ENCODE measurements at places on chromosomes 4 and X. TPM values are rescaled to one million over a fixed set of nuclear protein-coding genes. Genes with fewer than 3 reads are reported as not detected.

DNA sequence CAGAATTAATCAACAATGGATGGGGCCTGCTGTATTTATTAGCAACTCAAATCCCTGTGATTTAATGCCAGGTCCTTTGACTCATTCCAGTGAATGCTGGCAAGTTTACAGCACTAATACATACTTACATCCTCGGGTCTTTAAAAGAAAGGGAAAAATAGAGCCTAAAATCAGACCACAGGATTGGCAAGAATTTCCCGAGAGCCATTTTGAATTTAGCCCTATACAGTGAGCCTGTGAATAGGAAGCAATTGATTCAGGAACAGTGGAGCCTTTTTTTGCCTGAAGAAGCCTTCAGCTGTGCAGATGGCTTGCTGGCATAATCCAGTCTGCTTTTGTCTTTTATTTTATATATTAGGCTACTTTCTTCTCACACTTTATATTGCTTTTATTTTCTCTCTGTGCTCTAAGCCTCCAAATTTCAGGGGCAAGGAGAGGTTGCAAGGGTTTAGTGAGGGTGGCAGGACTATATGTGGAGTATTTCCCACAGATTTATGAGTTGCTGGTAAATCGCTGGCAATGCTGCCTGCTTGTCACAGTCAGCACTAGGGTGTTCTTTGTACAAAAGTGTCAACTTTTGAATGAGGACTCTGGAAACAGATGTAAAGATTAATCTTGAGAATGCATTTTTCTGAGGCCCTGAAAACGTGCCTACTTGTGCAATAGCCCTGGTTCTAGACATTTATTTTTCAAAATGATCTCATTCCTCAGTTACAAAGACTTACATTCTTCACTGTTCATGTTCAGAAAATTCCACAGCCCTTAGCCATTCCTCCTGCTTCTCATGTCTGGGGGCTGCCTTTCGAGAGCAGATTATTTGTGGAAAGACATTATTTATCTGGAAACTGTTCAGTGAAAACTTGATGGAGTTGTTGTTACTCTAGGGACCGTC is 303.5 kb downstream of the SPRY1 start:
- DNase-seq, result no peak

DNA sequence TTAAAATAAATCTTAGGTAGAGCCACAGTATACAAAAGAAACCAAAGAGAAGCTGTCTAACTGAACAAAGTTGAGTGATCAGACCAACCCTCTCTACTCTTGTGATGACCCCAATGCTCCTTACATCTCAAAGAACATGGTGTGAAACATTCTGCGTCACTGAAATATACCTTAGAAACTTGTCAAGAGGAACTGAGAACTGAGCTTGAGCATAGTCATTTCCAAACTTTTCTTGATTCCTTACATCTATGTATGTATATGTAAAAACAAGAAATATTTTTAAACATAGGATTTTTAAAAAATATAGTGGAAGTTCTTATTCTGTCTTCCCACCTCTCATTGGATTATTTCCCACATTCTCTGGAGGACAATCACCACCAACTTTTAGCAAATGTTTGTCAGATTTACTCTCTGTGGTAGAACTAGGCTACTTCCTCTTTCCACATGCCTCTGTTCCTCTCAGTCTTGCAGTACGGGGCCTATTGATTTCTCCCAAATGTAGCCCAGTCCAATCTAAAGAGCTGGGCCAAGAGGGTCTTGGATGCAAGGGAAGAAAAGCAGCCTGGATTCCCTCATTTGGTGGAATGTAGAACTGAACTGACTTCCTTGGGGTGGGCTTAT is 98.2 kb upstream of the HHIP start:
- DNase-seq, result no peak

DNA sequence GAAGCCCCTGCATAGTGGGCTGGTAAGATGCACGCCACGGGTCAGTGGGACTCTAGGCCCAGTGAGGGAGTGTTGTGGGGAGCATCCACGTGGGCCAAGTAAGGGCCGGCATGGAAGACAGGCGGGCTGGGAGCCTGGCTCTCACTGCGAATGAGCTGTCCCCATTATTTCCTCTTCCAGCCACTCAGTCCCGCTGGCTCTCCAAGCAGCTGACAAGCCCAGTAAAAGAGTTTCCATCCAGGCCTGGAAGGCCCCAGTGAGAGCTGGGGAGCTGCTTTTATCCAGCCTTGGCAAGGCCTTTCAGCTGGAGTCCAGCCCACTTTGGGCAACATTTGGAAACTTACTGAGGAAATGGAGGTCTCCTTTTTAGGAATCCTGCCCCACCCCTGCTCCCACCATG is 24.9 kb downstream of the APLN start:
- DNase-seq, result no peak

DNA sequence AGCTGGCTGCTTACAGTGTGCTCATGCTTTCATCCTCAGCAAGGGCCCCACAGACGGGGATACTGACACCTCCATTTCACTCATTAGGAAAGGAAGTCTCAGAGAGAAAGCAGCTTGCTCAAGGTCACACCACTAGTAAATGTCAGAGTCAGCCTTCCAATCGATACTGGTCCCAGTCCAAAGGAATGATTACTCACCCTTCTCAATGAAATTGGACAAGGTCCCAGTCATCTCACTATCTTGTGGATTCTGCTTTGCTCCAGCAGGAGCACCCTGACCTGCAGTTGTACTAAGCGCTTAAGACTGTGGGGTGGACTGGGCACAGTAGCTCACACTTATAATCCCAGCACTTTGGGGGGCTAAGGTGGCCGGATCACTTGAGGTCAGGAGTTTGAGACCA is 132.2 kb upstream of the SLC34A2 start:
- no peak for DNase-seq

DCHS2 gene
- polyA plus RNA-seq, result 4.9 TPM

ADGRG4 gene
- polyA plus RNA-seq, result not detected

GRCh38 chr4:24800325-24800895 is 5.0 kb downstream of the SOD3 start:
- DNase-seq, result no peak

DNA sequence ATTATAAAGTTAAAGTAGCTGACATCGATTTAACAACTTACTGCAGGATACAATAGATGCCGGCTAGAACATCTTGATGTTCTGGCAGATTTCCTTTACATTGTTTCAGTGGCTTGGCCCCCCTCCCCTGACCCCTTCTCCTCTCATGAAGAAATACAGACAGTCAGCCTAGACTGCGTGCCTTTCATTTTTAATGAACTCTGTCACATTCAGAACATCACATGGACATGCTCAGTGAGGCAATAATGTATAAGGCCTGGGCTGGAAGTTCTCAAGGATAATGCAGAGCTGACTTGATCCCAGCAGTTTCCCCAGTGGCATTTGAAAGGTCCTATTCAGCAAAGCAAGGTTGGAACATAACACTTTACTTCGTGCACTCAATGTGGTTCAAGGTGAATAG is 239.2 kb downstream of the ANK2 start:
- DNase-seq, result no peak

GRCh38 chr4:139144161-139144859 is 32.7 kb downstream of the ELF2 start:
- DNase-seq, result no peak

GRCh38 chrX:125826080-125826479 is 340.0 kb downstream of the DCAF12L2 start:
- DNase-seq, result no peak

UGT2A3 gene
- 187 TPM for polyA plus RNA-seq

PDGFRA gene
- polyA plus RNA-seq, result 192 TPM

CABS1 gene
- polyA plus RNA-seq, result 0.11 TPM

DNA sequence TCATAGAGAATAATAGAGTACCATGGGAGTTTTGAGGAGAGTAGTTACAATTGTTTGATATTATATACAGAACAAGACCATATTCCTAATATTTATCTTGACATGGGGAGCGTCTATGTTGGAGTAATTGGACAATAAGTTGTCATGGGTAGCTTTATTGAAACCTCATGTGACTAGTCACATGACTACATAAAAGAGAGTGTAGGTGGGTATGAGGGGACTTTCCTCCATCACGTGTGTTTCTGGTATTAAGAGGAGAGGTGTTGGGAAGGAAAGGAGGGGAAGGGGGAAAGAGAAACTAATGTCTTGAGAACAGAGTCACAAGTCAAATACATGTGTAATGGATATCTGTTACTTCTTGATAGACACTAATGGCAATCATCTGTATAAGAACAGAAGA is 33.1 kb downstream of the PDLIM5 start:
- DNase-seq, result no peak

FRMD7 gene
- 1.6 TPM for polyA plus RNA-seq

DNA sequence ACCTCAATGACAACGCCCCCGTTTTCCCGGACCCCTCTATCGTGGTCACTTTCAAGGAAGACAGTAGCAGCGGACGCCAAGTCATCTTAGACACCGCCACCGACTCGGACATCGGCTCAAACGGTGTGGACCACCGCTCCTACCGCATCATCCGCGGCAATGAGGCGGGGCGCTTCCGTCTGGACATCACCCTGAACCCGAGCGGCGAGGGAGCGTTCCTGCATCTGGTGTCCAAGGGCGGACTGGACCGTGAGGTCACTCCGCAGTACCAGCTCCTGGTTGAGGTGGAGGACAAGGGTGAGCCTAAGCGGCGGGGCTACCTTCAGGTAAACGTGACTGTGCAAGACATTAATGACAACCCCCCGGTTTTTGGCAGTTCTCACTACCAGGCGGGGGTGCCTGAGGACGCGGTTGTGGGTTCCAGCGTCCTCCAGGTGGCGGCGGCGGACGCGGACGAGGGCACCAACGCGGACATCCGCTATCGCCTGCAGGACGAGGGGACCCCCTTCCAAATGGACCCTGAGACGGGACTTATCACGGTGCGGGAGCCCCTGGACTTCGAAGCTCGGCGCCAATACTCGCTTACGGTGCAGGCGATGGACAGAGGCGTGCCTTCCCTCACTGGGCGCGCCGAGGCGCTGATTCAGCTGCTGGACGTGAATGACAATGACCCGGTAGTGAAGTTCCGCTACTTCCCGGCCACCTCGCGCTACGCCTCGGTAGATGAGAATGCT is 2.2 kb downstream of the FAT4 start:
- no peak for DNase-seq

DNA sequence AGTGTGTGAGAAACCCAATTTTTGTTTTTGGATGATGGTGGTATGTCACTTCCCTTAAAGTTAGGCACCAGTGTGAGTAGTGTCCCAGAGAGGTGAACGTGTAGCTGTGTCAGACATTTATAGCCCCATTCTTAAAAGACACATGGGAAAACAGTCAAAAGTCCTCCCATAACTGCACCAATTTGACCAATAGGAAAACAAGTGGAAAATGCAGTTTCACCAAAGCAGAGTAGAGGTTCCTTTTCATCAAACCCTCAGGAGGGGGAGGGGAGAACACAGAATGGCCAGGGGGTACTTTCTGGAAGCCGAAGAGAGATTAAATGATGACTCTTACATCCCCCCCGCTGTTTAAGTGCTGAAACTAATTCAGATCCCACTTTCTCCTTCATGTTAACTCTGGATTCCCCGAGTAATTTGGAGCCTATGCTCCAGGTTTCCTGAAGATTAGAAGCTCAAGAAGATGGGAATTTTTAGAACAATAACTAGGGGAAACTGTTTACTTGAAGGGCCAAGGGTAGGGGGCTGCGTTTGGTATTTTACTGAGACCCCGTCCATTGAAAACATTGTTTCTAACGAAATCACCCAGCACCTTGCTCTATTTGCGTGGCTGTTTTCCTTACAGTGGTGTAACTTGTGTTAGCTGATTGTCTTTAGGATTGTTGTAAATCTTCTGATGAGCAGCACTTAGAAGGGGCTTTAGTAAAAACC is 2.1 kb upstream of the LEF1 start:
- no peak for DNase-seq

UGT8 gene
- 61.2 TPM for polyA plus RNA-seq

PSAPL1 gene
- polyA plus RNA-seq, result not detected

PNMA6F gene
- 0.10 TPM for polyA plus RNA-seq

CNKSR2 gene
- polyA plus RNA-seq, result 1.1 TPM

- no peak for DNase-seq
Observed at GRCh38 chrX:46989548-46989947, 77.3 kb downstream of the JADE3 start.

- no peak for DNase-seq
Observed at GRCh38 chr4:165164257-165164656, 43.1 kb upstream of the KLHL2 start.

GRCh38 chr4:25818371-25818871 is 44.4 kb downstream of the SEL1L3 start:
- DNase-seq, result no peak

GRCh38 chr4:7410446-7410845 is 24.3 kb downstream of the PSAPL1 start:
- DNase-seq, result no peak

All from right renal cortex interstitium (tissue), 3 donors.